Caco-2 (cell line): ENCODE measurements at places on chromosomes 5 and 9. TPM values are rescaled to one million over a fixed set of nuclear protein-coding genes. Genes with fewer than 3 reads are reported as not detected.

Gene C6
- not detected in 2 replicates for total RNA-seq

Gene WHRN
- total RNA-seq = 1.4 and 1.6 TPM in 2 replicates

Gene IFNA16
- total RNA-seq = not detected in 2 replicates

- DNase-seq = no peak
These were observed 93.5 kb downstream of the MAST4 start for GRCh38 chr5:66689522-66690220.

GRCh38 chr5:103582364-103582763 is 19.8 kb upstream of the NUDT12 start:
- DNase-seq = no peak

GRCh38 chr9:27654629-27655285 is 81.5 kb upstream of the C9orf72 start:
- no peak for DNase-seq

- no peak for DNase-seq
These were observed 219.9 kb downstream of the MLLT3 start for GRCh38 chr9:20402273-20402875.
